GOT3 (cell line): ENCODE measurements at places on chromosomes 12 and 14.
A peak's percentile ranks its signal among the peaks of the same experiment; 100 is the strongest.

DNA sequence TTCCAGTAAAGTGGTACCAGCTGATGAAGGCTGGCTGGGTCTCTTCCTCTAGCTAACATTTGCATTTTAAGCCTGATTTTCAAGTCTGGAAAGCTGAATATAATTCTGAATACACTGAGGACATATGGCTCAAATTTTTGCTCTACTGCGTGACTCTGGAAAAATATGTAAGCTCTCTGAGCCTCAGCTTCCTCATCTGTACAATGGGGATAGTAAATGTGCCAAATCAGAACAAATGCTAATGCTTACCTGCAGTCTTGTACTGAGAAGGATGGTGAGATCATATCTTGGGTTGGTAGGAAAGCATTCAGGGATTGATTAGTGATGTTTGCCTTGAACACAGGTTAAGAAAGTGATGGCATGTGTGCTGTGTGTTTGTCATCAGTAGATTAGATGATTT lies 14.6 kb downstream of the HNF1A start:
- no peak for DNase-seq

GRCh38 chr14:37457334-37457733 lies 137.7 kb downstream of the FOXA1 start:
- no peak for DNase-seq

DNA sequence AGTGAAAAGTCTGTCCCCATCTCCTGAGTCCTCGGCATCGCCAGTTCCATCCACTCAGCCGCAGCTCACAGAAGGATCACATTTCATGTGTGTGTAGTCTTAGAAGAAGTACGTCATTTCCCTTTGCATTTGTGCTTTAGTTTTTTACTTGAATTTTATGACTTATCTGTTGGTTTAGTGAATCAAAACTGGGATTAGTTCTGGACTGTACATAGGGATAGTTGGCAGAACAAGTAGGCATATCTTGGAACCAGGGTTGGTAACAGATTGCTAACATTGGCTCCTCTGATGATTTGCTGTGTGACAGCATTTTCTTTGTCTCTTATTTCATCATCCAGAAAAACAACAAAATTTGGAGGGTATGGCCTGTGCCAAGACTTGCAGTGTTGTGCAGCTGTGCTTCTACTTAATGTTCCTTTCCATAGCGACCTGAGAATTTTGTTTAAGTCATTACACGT lies 69.6 kb upstream of the AEBP2 start:
- DNase-seq = no peak

DNA sequence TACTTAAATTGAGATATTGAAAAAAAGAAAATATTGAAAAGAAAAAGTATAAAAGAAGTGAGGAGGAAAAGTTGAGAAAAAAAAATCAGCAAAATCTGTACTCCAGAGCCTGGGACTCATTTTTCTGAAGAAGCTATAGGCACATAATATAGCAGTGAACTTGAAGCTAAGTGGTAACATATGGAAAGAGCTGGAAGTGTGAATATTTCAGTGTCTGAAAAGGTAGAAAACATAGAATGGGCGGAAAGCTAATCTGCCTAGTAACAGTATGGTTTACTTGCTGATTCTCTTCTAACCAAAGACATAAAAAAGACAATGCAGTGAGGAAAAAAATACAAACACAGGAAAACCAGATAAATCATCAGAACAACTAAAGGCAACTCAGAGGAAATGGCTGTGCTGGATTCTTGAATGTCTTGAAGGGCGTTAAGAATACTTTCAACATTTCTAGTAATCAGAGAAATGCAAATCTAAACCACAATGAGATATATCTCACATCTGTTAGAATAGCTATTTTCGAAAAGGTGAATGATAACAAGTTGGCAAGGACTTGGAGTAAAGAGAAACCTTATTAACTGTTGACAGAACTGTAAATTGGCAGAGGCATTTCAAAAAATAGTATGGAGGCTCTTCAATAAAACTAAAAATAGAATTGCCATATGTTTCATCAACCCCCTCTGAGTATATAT lies 784.6 kb downstream of the LRFN5 start:
- no peak for DNase-seq

GRCh38 chr12:19002216-19002615 lies 127.3 kb upstream of the PLEKHA5 start:
- no peak for DNase-seq

GRCh38 chr12:67928621-67929383 lies 60.4 kb upstream of the IFNG-AS1 start:
- DNase-seq = no peak

- no peak for DNase-seq
These were observed 52.1 kb downstream of the TSPAN11 start for GRCh38 chr12:30978639-30979038.

DNA sequence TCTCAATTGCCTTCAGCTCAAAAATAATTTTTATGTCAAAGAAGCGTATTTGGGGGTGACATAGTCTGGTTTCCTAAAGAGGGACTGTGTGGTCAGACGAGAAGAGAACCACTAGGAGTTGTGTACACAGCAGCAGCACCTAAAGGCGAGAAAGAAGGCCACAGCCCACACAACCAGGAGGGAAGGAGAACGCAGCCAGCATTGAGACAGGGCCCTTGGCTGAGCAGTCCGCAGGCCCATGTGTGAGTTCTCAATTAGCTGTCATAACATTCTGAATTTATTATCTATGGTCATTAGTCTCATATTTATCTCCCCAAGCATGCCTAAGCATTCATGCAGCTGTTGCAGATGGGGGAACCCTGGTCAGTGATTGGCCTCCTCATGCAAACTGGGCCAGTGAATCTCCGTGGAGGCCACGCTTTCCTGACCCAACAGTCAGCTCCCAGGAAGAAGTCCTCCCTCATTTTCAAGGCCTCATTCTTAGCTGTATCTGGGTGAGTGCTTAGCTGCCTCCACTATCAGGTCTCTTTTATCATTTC lies 81.2 kb upstream of the ATF7IP start:
- no peak for DNase-seq

DNA sequence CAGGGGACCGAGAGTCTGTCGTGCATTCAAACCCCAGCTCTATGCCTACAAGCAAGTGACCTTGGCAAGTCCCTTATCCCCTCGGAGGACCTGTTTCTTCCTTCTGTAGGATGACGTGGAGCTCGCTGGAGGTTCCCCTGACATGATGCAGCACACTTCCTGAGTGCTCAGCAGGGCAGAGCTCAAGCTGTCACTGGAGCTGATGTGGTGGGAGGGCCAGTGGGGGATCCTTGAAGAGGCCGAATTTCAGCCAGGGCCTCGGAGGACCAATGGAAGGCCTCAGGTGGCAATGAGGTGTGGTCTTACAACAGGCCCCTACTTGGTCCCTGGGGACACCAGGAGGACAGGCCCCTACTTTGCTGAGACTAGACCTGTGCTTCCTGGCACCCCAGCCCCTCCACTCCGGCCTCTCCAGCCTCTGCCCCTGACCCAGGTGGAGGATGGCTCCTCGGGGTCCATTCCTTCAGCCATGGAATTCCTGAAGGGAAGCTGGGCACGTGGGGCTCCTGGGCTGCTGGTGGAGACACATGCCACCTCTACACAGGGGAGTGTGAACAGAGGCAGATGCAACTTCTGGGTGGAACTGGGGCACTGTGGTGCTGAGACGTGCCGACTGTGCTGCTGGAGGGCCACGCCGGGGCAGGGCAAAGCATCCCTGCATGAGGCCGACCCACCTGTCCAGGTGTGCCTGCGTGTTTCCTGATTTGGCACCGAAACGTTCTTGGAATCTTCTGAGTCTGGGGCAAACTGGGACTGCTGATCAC lies 18.7 kb upstream of the KIF26A start:
- no peak for DNase-seq

GRCh38 chr14:65937079-65937959 lies 524.8 kb downstream of the FUT8 start:
- no peak for DNase-seq

DNA sequence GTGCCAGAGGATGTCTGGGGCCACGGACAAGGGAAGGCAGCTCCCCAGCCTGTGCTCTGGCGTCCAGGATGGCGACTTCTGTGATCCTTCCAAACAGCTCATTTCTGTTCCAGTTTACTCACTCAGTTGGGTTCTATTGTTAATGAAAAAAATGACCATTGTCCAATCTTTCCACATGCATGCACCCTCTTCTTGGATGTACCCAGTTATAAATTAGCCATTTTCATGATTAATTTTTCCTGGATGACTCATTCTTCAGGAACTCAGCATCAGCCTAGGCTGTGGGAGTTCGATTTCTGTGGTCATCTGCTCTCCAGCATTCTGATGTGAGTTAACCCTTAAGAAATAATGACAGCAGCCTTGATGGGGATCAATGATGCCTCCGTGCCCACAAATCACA lies 926.8 kb downstream of the BCL11B start:
- no peak for DNase-seq

DNA sequence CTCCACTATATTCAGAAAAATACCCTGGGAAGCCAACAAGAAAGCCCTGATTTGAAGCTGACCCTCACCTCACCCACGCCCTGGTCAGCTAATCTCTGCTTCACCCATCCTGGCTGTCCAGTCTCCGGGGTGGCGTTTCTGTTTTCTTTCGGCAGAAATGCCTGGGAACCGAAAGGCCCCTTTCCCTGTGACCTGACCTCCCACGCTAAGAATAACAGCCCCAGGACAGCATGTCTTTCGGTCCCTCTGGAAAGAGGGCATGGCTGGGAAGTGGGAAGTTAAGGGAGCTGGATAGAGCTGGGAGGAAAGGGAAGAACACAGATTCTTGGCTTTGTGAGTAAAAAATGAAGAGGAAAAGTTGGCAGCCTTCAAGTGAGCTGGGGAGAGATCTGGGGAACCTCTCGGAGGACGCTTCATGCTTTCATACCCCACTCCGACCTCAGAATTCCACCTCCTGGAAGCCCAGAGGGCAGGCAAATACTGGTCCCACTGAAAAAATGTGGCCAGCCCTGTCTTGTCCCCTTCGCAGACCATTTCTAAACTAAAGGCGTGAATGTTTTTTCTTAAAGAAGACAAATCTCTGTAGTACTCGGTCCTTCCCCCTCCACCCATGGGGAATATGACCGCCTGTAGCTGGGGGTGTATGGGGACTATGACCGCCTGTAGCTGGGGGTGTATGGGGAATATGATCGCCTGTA lies 163.0 kb upstream of the FKBP4 start:
- no peak for DNase-seq

DNA sequence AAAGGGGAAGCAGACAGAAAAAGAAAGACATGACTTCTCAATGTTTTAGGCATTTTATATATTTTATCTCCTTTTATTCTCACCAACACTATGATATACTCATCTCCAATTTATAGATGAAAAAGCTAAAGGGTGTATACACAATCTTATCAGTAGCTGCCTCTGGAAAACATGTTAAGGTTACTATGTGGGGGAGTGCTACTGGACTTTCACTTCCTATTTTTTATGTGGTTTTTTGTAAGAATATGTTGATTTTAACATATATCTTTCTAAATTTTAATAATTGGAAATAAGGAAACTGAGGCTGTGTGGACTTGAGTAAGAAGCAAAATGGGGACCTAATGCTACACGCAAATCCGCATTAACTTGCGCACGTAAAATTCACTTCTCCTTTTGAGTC lies 99.6 kb upstream of the PDE3A start:
- DNase-seq = no peak

DNA sequence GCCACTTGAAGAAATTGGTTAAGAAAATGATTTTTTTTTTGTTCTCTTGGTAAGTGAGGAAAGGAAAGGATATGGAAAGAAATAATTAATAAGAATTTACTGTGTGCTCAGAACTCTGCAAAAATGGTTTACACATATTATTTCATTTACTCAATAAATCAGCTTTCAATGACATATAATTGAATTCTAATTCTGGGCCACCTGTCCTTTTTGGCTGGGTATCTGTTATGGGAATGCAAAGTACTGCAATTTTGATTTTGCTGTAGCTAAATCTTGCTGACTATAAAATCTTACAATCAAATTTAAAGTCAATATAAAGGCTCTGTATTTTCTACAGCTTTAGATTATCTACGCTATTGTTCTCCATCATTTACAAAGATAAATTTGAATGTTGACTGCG lies 147.1 kb downstream of the GRIP1 start:
- no peak for DNase-seq

- DNase-seq = no peak
These were observed 168.5 kb downstream of the NAV3 start for GRCh38 chr12:77999074-77999715.

- DNase-seq = no peak
These were observed 174.8 kb upstream of the DCN start for GRCh38 chr12:91357381-91357780.

DNA sequence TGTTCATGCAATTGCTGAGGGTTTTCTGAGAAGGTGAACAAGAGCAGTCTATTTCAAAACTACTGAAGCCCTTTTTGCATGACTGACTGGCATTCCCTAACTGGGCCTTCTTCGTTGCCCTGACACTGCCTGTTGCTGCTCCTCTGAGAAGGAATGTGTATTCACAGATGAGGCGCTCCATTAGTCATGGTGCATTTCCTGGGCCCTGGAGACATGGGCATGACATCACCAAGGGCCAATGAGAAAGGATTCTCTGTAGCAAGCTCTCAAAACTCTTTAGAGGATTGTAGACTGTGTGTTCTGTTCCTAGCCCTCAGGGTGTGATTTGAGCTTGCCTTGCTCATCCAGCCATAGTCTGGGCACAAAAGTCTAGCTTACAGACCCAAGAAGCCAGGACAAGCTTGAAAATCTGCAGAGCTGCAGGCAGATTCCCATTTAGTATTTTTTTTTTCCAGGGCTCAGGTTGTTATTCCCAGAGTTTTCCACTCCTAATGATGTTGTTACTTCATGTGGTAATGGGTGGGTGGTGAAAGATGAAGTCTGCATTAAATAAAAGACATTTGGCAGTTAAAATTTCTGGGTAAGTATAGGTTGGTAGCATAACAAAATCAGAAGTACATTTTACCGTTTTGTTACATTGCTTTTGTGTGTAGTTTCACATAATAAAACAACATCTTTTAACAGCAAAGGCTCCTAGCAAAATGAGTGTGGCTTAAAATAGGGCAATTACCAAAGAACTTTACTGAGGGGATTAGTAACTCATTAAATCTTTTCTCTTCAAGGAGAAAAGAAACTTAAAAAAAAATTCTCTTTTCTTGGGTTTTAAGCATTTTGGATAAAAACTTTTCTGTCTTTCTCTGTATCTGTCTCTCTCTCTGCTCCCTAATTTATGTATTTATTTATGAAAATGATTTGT lies 318.4 kb downstream of the RAD51B start:
- DNase-seq = peak; percentile 15

- DNase-seq = no peak
These were observed 31.7 kb downstream of the RASAL1 start for GRCh38 chr12:113103756-113104450.

DNA sequence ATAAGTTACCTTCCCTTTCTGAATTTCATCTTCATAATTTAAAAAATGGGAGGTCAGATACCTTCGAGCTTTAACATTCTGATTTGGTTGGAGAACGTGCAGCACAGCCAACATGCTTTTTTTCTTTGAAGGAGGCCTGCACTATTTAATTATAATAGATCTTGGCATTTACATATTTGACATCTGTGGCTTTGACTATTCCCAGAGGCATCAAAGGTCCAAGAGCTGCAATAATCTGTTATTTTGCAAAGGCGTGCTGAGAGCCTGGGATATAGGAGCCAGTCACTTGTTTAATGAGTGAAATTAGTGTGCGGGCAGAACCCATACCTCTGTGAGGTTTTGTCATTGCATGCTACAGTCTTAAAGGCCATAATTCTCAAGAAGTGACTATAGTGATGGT lies 26.4 kb downstream of the SLC8A3 start:
- no peak for DNase-seq

- no peak for DNase-seq
These were observed 253.7 kb upstream of the HMGA2 start for GRCh38 chr12:65570451-65571130.
